T1000 (cell line): ENCODE measurements at places on chromosomes 5 and 9.

DNA sequence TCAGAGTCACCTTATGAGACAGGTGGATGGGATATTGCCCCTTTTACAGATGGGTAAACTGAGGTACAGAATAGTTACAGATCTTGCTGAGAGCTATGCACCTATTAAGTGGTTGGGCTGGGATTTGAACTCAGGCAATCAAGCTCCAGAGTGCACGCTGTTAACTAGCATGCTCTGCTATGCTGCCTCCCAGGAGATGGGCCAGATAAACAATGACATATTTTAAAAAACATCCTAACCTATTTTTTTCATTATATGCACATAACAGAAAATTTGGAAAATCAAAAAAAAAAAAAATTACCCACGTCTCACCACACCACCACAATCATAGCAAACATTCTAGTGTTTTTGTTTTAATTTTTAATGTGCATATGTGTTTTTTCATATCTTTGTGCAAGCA, 123.4 kb upstream of the STC2 start:
- no peak for DNase-seq

DNA sequence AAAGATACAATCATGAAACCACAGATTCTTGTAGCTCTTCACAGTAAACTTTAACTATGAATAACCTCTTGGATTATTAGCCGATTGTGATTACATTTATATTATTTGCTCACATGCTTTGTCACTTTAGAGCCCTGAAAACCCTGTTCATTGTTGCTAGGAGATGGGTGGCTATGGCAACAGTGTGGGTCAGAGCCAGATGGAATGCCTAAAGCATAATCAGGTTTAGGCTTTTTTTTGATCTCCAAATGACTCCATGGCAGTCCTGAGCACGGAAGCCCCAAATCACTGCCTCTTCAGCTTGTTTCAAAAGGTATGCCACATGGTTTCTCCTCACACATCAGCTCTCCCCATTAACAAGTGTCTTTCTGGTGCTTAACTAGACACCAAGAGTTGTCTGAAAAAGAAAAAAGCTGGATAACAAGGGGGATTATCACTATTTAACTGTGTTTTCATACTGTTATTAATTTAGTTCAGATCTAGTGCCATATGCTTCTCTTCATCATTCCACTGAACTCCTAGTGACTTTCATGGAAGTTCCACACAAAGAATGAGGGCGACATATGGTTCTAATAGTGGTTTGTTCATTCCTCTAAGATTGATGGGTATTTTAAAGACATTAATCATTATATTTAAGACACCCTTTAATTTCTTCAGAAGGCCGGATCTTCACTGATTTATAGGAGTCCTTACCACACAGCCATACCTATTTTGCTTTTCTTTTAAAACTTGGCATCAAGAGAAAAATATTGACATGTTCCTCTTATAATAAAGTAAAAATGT, 88.8 kb upstream of the PAM start:
- no peak for DNase-seq

DNA sequence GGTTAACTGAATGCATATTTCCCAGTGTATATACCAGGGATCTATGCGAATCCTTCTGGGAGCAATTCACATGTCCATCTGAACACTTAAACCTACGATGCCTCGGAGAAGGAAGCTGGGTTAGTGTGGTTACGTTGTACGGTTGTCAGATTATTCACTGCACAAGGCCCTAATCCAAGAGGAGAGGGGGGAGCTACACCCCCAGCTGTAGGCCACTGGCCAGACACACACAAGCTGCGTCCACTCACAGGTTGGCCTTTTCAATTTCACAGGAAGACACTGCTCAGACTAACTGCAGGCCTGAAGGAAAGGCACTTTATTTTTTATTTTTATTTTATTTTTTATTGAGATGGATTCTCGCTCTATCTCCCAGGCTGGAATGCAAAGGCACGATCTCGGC, 184.5 kb upstream of the GNA14 start:
- DNase-seq: no peak

DNA sequence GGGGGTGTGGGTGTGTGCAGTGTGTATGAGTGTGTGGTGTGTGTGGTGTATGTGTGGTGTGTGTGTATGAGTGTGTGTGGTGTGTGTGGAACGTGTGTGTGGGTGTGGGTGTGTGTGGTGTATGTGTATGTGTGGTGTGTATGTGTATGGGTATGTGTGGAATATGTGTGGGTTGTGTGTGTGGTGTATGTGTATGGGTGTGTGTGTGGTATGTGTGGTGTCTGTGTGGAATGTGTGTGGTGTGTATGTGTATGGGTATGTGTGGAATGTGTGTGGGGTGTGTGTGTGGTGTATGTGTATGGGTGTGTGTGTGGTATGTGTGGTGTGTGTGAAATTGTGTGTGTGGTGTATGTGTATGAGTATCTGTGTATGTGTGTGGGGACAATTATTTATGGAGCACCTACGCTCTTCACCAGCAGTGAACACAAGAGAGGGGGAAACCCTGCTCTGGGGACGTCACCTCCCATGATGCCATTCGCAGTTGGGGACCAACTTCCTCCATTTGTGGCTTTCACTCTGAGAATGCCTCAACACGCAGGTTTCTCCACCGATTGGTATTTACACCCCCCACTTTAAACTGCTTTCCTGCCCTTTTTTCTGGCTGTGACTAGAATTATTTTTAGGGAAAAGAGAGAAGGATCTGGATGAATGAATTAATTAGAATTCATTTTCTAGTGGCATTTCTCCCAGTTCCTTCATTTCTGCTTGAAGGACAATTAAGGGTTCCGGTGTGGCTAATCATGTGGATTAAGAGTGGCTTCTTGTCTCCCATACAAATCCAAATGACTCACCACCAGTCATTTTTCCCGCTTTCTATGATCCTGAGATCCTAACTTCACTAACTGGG, 238.1 kb downstream of the ROR2 start:
- no peak for DNase-seq

- DNase-seq: no peak
Measured at GRCh38 chr9:7075154-7075553, 317.4 kb downstream of the KDM4C start.

DNA sequence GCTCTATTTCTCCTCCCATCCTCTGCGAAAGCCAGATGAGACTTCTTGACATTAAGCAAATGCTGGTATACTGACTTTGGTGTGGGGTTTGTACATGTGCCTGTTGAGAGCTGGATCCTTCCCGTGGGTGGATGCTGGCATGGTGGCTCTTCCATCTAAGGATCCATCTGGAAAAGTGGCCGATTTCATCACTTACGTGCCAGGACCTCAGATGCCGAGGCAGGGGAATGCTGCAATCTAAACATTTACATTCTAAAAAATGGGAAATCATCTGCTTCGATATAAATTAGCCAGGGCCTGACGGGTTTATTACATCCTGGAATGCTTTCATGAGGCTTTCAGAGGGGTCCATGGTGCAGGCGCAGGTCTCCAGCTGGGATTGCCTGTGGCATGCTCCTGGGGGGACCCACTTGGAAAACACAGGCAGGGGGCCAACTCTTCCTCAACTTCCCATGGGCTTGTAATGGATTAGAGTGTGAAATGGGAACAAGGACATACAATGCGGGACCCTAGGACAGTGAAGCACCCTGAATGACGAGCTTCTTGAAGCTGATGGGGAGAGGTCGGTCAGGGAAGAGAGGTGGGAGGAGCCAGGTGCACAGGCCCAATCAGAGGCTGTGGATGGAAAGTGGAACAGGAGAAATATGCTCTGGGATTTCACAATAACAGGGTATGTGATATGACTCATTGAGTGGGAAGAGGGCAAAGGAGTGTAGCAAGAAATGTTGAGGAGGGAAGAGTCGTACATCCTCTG, 105.5 kb upstream of the PITX1 start:
- DNase-seq: peak; percentile 62

- no peak for DNase-seq
Measured at GRCh38 chr5:41763081-41763480, 107.1 kb downstream of the OXCT1 start.

DNA sequence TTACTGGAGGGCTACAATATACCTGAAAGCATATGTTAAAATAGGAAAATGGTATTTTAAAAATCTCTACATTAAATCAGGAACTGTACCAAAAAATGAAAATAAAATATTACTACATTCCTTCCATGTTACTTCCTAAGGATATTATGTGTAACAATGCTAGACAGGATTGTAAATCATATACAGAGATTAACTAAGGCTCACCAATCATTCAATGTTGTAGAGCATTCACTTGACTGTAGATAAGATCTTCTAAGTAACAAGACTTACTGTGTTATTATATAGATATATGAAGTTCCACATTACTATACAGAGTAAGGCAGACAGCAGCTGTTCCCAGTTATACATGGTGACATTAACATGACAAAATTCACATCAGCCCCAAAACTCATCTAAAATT, 1919.1 kb upstream of the CDH9 start:
- no peak for DNase-seq

GRCh38 chr9:27402626-27403025, 105.7 kb upstream of the EQTN start:
- DNase-seq: no peak

DNA sequence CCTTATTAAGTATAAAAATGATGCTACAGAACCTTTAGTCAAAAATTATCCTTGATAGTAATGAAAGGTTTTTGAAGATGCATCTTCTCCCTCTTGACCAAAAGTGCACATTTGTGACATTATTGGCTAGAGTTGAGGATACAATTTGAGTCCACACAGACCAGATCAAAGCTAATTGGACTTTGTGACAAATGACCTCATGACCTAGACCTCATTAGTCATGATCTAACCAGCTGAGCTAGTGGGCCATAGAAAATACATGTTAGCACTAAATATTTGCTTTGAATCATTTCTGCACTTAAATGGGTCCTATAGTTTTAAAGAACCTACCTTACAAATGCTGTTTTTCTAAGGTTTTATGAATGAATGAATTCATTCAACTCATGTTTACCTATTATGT, 182.1 kb downstream of the RFX3 start:
- no peak for DNase-seq
